D721Med (cell line): ENCODE measurements at places on chromosomes 3 and 15.

DNA sequence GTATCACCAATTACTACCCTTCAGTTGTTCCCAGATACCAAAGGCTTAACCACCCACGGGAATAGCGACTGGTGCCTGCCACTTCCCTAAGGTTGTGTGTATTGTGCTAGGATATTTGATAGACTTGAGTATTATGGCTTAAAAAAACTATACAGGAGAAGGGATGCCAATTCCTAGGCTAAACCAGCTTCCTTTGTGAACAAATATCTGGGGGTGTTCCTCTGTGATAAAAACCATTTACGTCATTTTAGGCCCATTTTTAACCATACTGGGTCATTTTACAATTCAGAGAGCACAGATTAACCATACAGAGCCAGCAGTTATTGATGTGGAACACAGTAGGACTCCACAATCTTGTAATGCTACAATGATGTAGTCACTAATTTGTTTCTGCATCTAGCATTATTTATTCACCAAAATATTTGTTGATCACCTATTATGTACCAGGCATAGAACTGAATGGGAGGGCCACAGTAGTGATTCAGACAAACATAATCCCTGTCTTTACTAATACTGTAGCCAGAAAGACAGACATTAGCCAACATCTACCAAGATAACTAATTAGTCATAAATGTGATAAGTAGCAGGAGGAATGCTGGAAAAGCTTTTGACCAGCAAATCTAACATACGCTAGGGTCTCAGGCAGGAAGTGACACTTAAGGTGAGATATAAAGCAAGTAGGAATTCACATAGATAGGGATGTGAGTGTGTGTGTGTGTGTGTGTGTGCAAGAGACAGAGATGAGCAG is 184.8 kb downstream of the MECOM start:
- DNase-seq: no peak

DNA sequence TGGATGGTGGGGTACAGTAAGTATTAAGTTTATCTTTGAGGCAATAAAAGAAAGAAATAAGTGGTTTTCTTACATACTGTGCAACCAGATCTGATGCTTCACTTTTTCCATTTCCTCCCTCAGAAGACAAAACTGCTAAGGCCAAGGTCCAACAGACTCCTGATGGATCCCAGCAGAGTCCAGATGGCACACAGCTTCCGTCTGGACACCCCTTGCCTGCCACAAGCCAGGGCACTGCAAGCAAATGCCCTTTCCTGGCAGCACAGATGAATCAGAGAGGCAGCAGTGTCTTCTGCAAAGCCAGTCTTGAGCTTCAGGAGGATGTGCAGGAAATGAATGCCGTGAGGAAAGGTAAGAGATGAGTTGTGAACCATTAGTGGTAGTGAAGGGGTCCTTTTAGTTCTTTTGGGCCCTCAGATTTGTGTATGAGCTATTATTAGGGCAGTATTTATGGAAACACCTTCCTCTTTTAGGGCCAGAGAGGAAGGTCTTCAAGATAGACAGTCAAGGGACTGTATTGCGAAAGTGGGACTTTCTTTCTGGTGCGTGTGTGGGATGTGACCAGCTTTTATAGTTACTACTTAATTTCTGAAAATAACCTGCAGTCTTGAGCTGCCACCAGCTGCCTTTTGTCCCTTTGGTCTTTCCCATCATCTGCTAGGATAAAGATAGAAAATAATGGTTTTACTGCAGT is 4.6 kb downstream of the ALAS1 start:
- DNase-seq: no peak

DNA sequence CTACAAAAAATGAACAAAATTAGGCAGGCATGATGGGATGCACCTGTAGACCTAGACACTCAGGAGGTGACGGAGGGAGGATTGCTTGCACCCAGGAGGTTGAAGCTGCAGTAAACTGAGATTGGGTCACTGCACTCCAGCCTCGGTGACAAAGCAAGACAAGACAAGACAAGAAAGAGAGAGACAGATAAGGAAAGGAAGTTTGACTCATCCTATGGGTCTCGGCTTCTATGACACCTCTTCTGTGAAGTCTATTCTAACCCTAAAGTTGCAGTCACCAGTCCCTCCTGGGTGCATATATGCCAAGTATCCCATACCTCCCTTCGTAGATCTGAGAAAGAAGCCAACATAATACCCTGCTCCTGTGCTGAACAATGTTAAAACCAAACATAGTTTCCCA is 7.9 kb upstream of the ZMAT3 start:
- DNase-seq: no peak

DNA sequence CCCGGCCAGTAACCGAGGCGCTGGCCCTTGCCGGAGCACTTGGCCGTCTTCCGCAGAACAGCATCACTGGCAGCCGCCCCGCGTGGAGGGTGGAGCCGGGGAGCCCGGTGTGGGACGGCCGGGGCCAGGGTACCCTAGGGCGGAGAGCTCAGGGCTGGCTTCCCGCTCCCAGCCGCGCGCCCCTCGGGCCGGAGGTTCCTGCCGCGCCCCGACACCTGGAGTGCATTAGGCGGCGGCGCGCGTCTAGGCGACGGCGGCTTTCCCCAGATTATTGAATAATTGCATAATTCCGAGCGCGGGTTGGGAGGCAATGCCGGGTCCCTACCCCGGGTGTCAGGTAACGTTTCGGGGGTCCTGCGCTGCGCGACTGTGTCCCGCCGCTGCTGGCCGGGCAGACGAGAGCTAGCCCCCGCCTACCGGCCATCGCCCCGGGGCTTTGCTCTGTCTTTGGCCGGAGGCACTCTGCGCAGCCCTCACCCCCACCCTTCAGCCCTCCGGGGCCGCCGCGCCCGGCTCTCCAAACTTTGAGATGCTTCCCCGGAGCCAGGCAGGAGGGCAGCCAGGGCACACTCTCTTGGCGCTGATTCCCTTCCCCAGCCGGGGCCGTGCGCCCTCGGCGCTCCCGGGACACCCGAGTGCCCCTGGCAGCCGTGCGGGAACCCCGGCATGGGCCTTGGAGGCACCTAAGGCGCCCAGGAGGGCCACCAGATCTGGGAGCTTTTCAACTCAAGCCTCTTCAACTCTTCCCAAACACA is 749 bp downstream of the ITGA11 start:
- no peak for DNase-seq

DNA sequence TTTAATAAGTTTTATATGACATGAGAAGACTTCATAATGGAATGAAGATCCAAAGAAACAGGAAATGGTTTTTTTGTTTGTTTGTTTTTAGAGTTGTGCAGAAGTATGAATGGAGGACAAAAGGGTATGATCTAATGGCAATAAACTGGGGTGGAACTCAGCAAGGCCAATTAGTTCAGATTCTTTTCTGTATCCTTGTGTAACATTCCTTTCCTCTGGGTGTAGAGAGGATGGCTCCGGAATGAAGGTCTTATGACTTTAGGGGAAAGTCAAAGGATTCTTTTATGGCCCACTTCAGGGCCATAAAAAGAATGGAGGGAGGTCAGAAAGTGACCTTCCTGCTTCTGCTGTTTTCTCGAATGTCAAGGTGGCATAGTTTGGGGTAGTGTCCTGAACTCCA is 152.6 kb downstream of the DPH6 start:
- DNase-seq: no peak

GRCh38 chr3:186070996-186071395 is 37.9 kb downstream of the ETV5 start:
- DNase-seq: no peak

- no peak for DNase-seq
Measured at GRCh38 chr3:174097686-174098085, 700.1 kb downstream of the NLGN1 start.

- DNase-seq: no peak
Measured at GRCh38 chr3:128523591-128523990, 30.6 kb upstream of the GATA2 start.

DNA sequence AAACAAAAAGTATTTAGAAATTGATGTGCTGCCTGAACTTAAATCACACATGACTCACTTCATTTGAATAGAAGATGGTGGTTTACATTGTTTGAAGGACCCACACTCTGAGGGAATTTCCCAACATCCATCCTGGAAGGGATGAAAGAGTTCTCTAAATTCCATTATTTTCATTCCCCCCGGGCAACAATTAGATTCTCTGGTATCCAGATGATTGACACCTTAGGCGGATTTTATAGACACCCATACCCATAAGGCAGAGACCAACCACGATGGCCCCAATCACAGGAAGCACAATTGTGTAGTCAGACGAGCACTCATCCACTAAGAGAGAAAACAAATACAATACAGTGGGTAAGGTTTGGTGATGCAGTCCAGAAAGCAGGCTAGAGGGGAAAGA is 24.6 kb upstream of the MCCC1 start:
- DNase-seq: no peak

DNA sequence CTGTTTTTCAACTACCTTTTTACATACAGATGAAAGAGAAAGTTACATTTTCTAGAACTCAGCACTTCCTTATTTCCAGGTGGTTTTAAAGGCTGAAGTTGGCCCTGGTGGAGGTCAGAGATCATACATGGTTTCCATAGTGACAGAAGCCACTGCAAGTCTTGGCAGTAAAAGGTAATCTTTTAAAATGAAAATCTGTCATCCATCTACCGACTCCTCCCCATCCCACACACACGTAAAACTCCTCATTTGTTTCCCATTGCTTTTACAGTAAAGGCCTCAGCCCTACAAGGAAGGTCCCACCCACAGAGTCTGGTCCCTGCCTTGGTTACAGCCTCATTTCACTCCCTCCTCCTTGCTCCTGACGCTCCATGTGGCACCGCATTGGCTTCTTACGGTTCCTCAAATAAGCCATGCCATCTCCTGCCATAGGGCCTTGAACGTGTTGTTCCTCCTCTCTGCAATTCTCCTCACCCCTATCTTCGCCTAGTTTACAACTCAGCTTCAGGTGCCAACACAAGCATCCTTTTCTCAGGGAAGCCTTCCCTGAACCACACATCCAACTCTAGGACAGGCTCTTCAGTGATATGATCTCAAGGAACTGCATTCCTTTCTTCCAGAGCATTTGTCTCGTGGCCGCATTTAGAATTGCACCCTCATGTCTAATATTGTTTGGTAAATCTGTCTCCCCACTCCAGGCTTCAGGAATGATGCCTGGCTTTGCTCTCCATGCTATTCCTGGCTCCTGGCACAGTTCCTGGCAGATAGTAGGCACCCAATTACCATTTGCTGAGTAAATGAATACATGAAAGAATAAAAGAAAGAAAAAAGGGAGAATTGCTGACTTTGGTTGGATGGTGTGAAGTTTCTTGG is 2.6 kb downstream of the CYP19A1 start:
- no peak for DNase-seq

DNA sequence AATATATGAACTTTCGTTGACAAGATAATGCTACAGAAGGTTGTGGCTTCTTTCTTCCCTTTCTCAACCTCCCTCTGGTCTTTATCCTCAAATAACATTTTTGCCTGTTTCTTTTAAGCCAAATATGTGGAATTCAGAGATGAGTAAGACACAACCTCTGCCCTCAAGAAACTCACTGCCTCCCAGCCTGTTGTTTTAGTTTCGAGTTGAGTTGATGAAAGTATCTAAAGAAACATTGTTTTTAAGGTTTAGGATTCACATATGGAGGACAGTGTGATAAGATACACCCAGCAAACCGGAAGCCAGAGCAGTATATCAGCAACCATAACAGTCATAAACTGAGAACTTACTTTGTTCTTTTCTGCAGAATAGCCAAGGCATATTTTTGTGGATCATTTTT is 218.6 kb downstream of the THSD4 start:
- no peak for DNase-seq

DNA sequence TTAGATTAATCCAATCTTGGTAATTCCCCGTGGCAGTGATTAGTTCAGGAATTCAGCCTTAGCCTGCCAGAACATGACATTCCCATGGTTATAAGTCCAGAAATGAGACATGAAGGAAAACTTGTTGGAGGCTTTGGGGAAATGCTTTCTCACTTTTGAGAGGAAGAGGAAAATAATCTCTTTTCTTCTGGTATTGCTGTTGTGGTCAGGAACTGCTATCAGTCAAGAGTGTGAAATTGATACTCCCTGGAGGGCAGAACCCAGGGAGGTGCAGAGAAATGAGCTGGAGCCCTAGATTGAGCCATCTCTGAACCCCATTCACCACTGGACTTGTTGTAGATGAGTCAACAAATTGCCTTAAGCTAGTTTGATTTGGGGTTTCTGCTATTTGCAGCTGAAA is 38.6 kb upstream of the APH1B start:
- no peak for DNase-seq

GRCh38 chr3:131762981-131763564 is 260.3 kb upstream of the MRPL3 start:
- DNase-seq: no peak
